Activated naive CD8-positive, alpha-beta T cell treated with anti-CD3 and anti-CD28 coated beads, Interleukin-2, amount 10 ng/mL, durations not matched to agents 7 days and 5 days (primary cell): ENCODE measurements at places on chromosomes 12 and 14. TPM values are rescaled to one million over a fixed set of nuclear protein-coding genes. Genes with fewer than 3 reads are reported as not detected.

MYH7 gene
- total RNA-seq = not detected

SYT1 gene
- not detected for total RNA-seq

TBC1D30 gene
- 0.23 TPM for total RNA-seq

KRT86 gene
- 0.14 TPM for total RNA-seq

PMEL gene
- not detected for total RNA-seq

- peaks cover 29% of the 10 kb centered on the region for H3K4me1 ChIP-seq
- peak overlapping the region; percentile 13 for H3K27ac ChIP-seq
- peaks cover 7% of the 10 kb centered on the region for H3K27me3 ChIP-seq
- no peaks in the 10 kb centered on the region for H3K36me3 ChIP-seq
These were observed 11.4 kb upstream of the KRT74 start for GRCh38 chr12:52585066-52585465.

DNA sequence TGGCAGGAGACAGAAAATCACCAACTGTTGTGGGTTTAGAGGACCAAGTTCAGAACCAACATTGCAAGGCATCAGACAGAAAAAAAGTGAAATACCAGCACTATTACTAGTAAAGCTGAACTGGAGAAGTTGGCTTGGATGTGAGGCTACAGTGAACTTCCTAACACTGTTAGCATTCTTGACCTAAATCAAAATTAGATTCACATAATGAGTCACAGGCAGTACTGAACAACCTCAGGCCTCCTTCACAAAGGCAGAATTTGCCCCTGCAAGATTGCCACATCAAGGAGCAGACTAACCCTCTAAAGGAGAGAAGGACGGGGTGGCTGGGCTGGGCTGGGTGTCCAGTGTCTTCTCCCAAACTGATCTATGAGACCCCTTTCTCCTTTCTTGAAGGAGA lies 539.7 kb downstream of the SNAPC1 start:
- H3K4me1 ChIP-seq = no peaks in the 10 kb centered on the region
- no peak overlapping the region for H3K27ac ChIP-seq
- no peaks in the 10 kb centered on the region for H3K27me3 ChIP-seq
- H3K4me3 ChIP-seq = no peak overlapping the region
- no peak for DNase-seq
- H3K36me3 ChIP-seq = no peaks in the 10 kb centered on the region

DNA sequence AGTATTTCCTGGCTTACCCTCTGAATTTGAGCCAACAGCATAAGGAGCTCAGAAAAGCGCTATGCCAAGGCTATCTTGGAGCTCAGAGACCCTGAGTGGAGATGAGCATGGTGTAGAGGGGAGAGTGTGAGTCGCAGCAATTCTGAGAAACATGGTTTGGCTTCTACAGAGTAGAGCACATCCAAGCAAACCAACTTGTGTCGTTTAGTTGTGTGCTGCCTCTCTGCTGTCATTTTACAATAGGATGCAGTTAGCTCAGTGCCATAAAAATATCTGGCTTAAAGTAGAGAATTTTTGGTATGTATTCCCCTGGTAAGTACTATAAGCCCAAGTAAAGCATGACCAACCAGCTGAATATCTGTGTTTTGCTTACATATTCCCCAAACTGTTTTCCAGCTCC lies 249.2 kb downstream of the TRHDE start:
- H3K27me3 ChIP-seq = no peaks in the 10 kb centered on the region
- no peak overlapping the region for H3K4me3 ChIP-seq
- H3K4me1 ChIP-seq = no peaks in the 10 kb centered on the region
- no peak overlapping the region for H3K27ac ChIP-seq

GRCh38 chr12:84822525-84822924 lies 90.1 kb downstream of the SLC6A15 start:
- no peaks in the 10 kb centered on the region for H3K36me3 ChIP-seq
- DNase-seq = no peak
- no peak overlapping the region for H3K4me3 ChIP-seq
- no peaks in the 10 kb centered on the region for H3K4me1 ChIP-seq
- no peaks in the 10 kb centered on the region for H3K27me3 ChIP-seq

DNA sequence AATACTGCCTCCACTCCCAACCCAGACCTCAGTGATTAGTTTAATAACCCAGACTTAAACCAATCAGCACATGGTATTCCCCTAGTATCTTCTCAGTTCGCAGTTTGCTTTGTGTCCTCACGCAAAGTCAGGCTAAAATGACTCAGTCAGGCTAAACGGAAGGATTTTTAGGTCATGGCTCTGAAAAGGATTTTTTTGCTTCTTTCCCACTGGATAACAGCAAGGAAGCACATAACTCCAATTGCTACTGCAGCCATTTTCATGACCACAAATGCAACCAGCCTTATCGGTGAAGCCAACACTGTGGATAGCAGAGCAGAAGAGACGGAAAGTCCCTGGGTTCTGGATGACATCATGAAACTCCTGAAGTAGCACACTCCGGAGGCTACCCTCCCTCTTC lies 67.7 kb downstream of the ZC3H14 start:
- H3K27ac ChIP-seq = no peak overlapping the region
- no peak for DNase-seq
- H3K36me3 ChIP-seq = no peaks in the 10 kb centered on the region
- H3K4me3 ChIP-seq = no peak overlapping the region

DNA sequence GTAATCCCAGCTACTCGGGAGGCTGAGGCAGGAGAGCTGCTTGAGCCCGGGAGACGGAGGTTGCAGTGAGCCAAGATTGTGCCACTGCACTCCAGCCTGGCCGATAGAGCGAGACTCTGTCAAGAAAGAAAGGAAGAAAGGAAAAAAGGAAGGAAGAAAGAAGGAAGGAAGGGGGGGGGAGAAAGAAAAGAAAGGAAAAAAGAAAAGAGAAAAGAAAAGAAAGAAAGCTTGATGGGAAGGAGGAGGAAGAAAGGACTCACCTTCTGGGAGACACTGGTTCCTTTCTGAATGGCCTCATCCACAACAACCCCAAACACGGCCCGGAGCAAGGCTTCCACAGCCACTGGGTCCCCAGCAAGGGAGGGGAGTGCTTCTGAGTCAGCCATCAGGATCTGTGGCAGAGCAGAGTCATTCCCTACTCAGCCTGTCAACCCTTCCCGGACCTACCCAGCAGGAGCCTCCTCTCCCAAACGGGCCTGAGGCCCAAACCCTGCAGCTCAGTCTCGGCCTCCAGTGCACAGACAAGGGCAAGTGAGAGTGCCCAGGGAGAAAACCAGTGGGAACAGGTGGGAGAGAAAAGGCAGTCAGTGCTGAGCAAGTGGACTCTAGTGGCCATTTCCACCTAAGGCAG lies 7.3 kb upstream of the ZNF740 start:
- peaks cover 6% of the 10 kb centered on the region for H3K4me1 ChIP-seq
- H3K27me3 ChIP-seq = no peaks in the 10 kb centered on the region
- no peaks in the 10 kb centered on the region for H3K36me3 ChIP-seq
- no peak overlapping the region for H3K27ac ChIP-seq
- no peak overlapping the region for H3K4me3 ChIP-seq

- DNase-seq = no peak
- no peak overlapping the region for H3K4me3 ChIP-seq
- H3K4me1 ChIP-seq = peaks cover 74% of the 10 kb centered on the region
- H3K27me3 ChIP-seq = no peaks in the 10 kb centered on the region
These were observed 5.8 kb downstream of the CTDSP2 start for GRCh38 chr12:57840726-57841125.

GRCh38 chr12:105832806-105833205 lies 305.9 kb downstream of the NUAK1 start:
- no peaks in the 10 kb centered on the region for H3K27me3 ChIP-seq
- no peak overlapping the region for H3K4me3 ChIP-seq
- H3K4me1 ChIP-seq = no peaks in the 10 kb centered on the region
- no peak for DNase-seq
- no peak overlapping the region for H3K27ac ChIP-seq

GRCh38 chr14:103104654-103105452 lies 10.3 kb downstream of the EXOC3L4 start:
- H3K36me3 ChIP-seq = no peaks in the 10 kb centered on the region
- peaks cover 37% of the 10 kb centered on the region for H3K27me3 ChIP-seq
- peak; percentile 85 for DNase-seq

GRCh38 chr12:31590642-31591379 lies at the start of gene DENND5B:
Gene DENND5B (minus strand): TSS chr12:31591136. CDS start chr12:31590832, 304 bp downstream.
- H3K27me3 ChIP-seq = peaks cover 65% of the 10 kb centered on the region
- H3K36me3 ChIP-seq = peaks cover 1% of the 10 kb centered on the region
- peaks cover 8% of the 10 kb centered on the region for H3K4me1 ChIP-seq
- no peak within 1 kb of the TSS for H3K27ac ChIP-seq
